ENCODE measurements at places on chromosomes 13 and 19. TPM values are rescaled to one million over a fixed set of nuclear protein-coding genes. Genes with fewer than 3 reads are reported as not detected.

FAM83E gene
- 1.8 TPM for total RNA-seq

GPR180 gene
- total RNA-seq: 6.2 TPM

VAV1 gene
- not detected for total RNA-seq

LILRB3 gene
- total RNA-seq: not detected
